ENCODE measurements at places on chromosomes 2 and 18.
A peak's percentile ranks its signal among the peaks of the same experiment; 100 is the strongest.

DNA sequence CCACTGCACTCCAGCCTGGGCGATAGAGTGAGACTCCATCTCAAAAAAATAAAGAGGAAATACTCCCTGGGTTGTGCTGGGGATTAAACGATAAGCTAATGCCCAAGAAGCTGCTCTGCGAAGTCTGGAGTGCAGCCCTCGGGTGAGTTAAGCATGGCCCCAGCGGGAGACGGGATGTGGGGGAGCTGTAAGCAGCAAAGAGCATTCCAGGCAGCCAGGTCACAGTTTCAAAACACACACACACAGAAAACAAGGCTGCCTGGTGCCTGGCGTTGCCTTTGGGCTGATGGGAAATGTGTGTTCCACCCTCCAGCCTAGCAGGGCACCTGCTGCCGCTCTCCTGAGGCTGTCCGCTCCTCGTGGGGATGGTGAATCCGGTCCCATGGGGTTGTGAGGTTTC lies 24.1 kb downstream of the ODC1 start:
- DNase-seq = no peak

DNA sequence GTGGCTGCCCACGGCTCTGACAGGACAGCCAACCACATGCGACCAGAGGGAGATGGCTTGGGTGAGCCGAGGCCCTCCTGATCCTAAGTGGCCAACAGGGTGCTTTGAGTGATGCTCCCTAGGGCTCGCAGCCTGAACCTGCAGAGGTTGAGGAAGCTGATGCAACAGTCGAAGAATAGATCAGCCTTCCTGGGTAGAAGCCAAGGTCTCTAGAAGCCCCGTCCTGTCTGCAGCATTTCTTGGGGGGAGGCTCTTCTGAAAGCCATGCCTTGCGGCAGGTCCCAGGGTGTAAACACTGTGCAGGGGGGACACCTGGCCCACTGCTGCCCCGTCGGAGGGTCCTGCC lies 136.4 kb downstream of the HDAC4 start:
- DNase-seq = no peak

DNA sequence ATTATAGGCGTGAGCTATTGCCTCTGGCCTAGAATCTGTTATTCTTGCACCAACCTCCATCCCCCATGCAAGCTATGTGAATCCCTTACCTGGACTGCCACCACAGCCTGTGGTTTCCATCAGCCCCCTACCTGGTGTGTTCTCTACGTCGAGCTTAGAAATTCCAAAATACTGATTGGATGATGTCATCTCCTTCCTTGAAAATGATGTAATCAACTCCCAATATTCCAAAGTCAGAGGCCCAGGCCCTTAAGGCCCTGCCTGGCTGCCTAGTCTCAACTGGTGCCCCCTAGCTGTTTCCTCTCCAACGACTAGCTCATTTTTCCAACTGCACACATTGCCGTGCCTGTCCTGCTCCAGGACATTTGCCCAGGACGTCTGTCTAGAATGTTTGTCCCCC lies 41.3 kb upstream of the GBX2 start:
- DNase-seq = no peak

GRCh38 chr2:221104361-221104811 lies 467.7 kb downstream of the EPHA4 start:
- DNase-seq = peak; percentile 25

- DNase-seq = no peak
These were observed 19.5 kb downstream of the GPR45 start for GRCh38 chr2:105261061-105261460.

DNA sequence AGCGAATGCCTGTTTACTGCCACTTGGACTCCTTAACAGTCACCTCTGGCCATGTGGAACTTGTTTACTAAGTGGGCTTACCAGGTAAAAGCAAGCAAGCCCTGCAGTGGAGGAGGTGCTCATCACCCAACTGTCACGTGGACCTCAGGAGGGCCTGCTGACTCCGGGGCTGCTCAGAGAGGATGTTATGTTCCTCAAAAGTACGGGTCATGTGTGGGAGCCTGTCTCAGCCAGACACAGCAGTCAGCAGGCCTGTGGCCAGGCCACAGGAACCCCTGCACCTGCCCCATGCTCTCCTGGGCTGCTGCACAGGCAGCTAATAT lies 36.2 kb downstream of the AMER3 start:
- no peak for DNase-seq

GRCh38 chr18:76459312-76459686 lies 35.7 kb downstream of the ZNF516 start:
- no peak for DNase-seq

- DNase-seq = no peak
These were observed 734.5 kb upstream of the ACVR2A start for GRCh38 chr2:147110317-147110716.

DNA sequence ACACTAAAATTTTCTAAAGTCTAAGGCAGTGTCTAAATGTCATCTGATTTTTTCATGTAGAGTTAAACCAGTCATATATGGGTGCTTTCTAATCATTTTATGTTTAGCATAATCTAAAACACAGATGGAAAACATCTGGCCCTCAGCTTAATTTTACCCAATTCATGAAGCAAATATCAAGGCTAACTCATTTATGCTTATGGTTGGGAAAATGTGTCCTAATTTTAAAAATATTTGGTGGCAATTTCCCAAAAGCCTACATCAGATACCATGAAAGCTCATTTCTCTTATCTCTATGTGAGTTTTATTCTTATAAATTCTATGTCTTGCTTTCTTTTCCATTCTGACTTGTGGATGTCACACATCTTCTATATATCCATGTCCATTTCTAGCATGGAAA lies 7.2 kb downstream of the SP5 start:
- DNase-seq = no peak

DNA sequence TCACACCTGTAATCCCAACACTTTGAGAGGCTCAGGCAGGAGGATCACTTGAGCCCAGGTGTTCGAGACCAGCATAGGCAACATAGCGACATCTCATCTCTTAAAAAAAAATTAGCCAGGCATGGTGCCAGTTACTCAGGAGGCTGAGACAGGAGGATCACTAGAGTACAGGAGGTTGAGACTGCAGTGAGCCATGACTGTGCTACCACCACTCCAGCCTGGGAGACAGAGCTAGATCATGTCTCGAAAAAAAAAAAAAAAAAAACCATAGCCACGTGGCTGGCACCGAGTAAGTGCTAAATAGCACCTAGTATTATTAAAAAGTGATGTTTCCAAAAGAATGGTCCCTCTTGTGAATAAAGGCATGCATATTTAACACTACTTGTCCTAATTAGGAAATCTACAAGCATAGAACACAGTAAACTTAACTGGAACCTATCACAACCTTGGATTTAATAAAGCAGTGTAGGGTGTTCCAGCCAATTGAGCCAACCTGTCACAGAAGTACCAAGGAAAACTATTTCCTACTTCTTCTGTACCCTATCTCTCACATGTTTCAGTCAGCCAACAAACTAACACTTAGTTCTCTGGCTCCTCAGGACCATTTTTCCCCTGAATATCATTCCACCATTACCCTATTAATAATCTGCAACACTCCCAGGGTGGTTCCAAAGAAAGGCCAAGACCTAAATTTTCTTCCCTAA lies 8.8 kb downstream of the RAB1A start:
- no peak for DNase-seq
